ENCODE measurements at places on chromosomes 6 and 20.

DNA sequence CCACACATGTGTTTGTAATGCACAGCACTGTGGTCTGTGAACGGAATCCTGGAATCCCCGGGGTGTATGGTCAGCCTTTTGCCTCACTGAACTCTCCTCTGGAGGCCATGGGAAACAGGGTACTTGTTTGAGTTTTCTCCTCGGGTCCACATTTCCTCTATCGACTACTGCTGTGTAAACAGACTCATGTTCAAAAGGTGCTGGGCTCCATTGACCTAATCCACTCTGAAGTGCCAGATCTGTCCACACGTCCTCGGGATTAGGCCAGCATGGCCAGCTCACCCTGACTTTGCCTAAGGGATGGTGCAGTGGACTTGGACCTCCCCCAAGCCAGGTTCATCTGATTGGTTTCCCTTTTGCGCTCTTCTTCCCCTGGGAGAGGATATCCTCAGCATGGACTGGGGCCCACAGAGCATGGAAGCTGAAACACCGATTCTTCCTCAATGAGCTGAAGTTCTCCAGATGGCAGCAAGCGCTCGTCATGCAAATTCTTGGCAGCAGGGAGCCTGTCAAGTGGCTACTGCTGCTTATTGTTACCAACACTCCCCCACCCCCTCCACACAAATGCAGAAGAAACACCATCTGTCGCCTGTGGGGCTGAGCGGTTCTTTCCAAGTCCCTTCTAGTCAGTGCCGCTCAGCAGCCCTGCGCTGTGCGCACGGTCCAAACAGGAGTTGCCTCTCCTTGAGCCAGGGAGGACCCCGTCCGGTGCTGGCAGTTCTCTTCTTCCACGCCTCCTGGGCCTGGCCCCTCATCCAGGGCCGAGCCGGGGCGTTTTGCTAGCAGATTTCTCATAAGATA lies 292.6 kb upstream of the MARCKS start:
- DNase-seq, result peak; percentile 47

GRCh38 chr20:666877-667276 lies 8.7 kb downstream of the SCRT2 start:
- no peak for DNase-seq

- no peak for DNase-seq
Measured at GRCh38 chr20:57465486-57465885, 59.5 kb downstream of the CTCFL start.

DNA sequence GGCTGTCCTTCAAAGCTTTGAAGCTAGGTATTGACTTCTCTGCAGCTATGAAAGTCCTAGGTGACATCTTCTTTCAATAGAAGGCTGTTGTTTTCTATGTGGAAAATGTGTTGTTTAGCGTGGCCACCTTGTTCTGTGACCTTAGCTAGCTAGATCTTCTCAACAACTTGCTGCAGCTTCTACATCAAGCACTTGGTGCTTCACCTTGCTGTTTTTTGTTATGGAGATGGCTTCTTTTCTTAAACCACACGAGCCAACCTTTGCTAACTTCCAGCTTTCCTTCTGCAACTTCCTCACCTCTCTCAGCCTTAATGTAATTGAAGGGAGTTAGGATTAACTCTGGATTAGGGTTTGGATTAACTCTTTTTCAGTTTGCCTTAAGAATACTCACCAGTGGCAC lies 128.6 kb upstream of the MMS22L start:
- no peak for DNase-seq

GRCh38 chr6:35401514-35401913 lies 50.6 kb upstream of the FANCE start:
- DNase-seq, result no peak

DNA sequence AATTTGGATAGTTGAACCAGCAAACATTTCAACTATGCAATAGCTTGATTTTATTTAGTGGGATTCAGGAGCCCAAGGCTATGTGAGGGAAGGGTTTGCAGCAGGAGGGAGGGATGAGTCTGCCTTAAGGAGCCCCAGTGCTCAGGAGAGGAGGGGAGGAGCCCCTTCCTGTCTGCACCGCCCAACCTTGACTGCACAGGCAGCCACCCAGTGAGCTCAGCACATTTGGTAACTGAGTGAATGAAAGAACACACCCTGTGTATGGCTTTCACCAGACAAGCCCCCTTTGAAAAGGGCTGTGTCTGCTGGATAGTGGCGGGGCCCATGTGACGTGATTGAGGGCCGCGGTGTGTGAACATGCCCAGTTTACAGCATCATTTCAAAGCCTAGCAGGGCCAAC lies 17.0 kb downstream of the DACT2 start:
- DNase-seq, result no peak

DNA sequence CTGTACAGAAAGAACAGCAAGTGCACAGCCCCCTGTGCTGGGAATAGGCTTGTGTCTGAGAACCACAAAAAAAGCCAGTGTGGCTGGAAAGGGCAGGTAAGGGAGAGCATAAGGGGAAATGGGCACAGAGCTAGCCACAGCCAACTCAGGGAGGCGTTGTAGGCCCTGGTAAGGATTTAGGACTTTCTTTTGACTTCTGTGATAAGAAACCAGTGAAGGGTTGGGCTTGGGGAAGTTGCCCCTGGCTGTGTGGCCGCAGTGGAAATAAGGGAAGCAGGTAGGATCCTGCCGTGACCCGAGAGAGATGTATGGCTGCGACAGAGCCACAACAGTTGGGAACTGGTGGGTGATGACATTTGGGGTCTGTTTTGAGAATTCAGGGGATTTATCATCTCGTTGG lies 30.0 kb upstream of the PHACTR2 start:
- no peak for DNase-seq

GRCh38 chr20:37081717-37082289 lies 14.0 kb downstream of the RBL1 start:
- peak; percentile 24 for DNase-seq

- no peak for DNase-seq
Measured at GRCh38 chr20:54123587-54124180, 50.1 kb downstream of the CYP24A1 start.

GRCh38 chr6:24720131-24720603 lies 1.2 kb upstream of the C6orf62 start:
- DNase-seq, result peak; percentile 86

DNA sequence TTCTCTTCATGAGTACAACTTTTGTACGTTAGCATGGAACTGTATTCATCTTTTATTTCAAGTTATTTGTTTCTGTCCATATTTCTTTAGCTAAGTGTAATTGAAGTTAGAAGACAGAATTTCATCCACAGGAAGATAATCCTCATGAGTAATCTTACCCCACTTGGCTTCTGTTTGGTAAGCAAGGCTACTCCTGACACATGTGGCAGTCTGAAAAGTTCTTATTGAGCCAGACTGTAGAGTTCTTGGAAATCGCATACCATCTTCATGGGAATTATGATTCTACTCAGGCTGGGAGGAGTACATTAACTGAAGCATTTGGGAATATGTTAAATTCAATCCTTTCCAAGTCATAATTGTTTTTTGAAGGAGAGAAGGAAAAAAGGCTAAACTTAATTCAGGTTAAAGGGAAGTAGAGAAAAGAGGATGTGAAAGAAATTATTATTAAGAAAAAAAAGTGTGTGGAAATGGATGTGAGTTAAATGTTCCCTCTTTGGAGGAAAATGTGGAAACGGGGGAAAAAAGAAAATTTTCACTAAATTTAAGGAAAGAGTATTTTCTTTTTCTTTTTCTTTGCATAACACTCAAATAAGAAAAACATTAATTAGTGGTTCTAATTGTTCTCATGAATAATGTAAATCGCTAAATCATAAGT lies 41.5 kb upstream of the TENT5A start:
- DNase-seq, result no peak

DNA sequence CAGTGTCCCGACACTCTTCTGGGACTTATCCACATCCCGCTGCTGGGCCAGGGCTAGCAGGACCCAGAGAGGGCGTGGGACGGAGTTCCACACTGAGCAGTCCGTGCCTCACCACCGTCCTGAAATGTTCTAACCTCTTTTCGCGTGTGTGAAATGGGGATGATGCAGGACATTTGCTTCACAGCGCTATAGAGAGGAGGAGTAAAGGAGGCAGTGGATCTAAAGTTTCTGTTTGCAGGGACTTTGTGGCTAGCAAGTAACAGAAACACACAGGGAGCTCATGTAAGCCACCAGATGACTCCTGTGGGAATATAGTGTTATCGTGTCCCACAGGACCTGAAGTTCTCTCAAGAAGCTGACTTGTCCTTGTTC lies 634 bp downstream of the ITPA start:
- DNase-seq, result no peak

- DNase-seq, result no peak
Measured at GRCh38 chr6:66866801-66867200, 1159.8 kb upstream of the EYS start.

GRCh38 chr6:2891768-2892170 lies 11.3 kb downstream of the SERPINB9 start:
- DNase-seq, result peak; percentile 82

DNA sequence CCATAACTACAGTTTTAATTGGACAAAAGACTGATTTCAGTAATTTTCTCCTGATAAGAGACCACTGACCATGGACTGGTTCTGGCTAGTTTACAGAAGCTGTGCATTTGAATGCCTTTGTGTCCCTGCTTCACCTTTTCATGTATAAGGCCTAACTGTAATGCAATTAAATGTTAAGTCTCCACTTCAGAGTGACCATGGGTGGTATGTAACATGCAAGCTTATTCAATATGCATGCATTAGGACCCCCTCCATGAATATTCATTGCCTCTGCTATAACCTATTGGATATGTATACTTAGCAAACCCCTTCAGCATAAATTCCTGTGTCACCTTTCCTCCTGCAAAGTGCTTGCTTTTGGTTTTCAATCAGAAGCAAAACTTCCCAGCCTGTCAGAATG lies 2.2 kb downstream of the UBD start:
- no peak for DNase-seq

DNA sequence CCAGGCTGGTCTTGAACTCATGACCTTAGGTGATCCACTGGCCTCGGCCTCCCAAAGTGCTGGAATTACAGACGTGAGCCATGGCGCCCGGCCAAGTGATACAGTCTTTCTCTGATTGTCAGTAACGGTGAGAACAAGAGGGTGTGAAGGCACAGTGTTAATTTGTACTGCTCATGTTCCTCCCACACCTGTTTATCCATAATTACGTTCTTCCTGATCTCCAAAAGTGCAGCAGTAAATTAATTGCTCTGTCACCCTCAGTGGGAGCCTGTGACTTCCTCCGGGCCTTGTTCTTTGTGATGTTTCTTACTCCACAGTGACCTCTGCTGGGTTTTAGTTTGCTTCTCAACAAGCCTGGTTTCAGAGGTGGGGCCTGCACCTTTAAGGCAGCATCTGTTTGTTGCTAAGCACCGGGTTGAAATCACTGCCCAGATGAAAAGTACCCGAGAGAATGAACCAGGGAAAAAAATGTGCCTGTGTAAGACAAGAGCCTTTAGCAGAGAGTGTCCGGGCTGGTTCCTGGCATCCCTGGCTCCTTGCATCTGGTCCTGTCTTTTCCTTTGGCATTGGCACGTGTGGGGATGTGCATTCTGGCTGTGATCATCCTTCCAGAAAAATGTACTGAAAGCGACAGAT lies 89.1 kb upstream of the CLDN20 start:
- DNase-seq, result peak; percentile 59

DNA sequence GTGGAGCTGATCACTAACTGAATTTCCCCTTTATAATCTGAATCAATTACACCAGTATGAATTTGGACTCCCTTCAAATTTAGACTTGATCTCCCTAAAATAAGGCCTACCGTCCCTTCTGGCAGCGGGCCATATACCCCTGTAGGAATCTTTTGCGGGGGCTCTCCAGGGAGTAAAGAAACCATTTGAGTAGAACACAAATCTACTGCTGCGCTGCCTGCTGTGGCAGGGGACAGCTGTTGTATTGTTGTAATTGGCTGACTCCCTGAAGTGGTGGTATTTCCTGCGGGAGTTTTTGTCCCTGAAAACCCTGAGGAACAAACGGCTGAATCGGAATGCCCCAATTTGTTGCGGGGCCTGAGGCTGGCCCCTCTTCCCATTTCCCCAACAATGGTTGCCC lies 16.0 kb upstream of the PTCRA start:
- no peak for DNase-seq

GRCh38 chr6:113006494-113006893 lies 659.4 kb downstream of the RFPL4B start:
- no peak for DNase-seq

- no peak for DNase-seq
Measured at GRCh38 chr6:143539734-143540133, 28.2 kb upstream of the FUCA2 start.

- DNase-seq, result no peak
Measured at GRCh38 chr20:51004781-51005180, 18.1 kb downstream of the KCNG1 start.

DNA sequence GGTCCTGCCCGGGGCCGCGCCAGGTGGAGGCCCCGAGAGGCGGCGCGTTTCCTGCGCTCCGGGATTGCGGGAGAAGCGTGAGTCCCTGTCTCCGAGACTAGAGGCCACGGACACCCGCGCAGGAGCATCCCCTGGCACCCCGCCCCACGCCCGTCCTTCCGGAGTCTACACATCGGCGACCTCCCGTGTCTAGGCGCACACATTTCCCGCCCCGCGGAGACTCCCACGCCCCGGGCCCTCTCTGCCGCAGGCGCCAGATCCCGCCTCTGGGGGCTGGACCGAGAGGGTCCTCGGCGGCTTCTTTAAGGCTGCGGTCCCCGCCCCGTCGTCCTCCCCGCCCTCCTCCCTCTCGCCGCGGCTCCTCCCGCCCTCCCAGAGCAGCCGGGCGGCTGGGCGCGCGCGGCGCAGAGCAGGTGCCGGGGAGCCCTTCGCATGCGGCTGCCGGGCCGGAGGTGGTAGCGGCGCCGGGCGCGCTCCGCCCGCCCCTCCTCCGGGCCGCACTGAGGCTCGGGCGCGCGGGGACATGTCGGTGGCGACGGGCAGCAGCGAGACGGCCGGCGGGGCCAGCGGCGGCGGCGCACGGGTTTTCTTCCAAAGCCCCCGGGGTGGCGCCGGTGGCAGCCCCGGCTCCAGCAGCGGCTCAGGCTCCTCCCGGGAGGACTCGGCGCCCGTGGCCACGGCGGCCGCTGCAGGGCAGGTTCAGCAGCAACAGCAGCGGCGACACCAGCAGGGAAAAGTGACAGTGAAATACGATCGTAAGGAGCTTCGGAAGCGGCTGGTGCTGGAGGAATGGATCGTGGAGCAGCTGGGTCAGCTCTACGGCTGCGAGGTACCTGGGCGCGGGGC lies at the start of gene PPP1R14C:
TSS of gene PPP1R14C (plus strand) at position 375 of the 846 bp plus-strand sequence. CDS start at position 524, 149 bp downstream.
- no peak for DNase-seq

GRCh38 chr20:53699906-53700305 lies 106.3 kb upstream of the ZNF217 start:
- no peak for DNase-seq

DNA sequence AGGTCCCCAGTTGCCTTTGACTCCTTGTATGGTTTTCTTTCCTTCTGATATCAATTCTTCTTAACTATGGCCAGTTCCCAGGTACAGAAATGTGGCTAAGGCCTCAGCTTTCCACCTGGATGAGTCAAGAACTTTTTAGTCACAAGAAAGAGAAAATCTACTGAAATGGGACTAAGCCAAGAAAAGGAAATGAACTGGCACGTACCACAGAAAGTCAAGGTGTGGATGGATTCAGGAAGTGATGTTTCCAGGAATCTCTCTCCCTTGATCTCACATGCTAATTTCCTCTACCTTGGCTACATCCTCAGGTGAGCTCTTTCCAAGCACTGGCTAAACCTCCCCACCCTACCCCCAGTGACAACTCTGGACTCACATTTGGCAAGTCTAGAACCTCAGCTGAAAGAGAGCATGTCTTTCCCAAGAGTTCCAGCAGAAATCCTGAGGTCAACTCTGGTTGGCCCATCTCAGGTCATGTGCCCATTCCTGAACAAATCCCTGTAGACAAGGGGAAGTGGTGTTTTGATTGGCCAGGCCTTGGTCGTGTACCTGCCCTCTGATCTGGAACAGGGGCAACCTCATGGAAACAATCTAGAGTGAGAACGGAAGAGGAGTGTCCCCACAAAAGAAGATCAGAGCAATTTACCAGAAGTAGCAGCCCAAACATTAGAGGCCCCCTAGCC lies 205.3 kb downstream of the NFATC2 start:
- no peak for DNase-seq

- DNase-seq, result no peak
Measured at GRCh38 chr6:2706558-2706957, 44.2 kb downstream of the MYLK4 start.
